NCI-H526 (cell line): ENCODE measurements at places on chromosomes 11 and 22.

- DNase-seq, result no peak
Observed at GRCh38 chr22:25759825-25760231, 17.8 kb downstream of the MYO18B start.

DNA sequence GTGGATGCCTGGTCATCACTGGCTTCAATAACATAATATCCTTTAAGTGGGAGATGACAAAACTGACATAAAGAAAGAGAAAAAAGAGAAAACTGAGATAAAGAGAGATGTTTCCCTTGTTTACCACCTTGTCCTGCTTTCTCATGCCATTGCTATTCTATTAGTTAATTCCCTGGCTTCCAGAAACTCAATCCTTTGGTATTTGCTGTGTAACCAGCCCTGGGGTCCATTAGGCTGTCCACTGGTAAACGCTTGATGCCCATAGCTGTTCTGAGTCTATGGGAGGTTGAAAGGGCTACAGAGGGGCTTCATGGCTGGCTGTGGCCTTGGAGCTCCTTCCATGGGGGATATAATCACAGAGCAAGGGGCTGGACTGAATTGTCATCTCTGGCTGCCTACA lies 243.4 kb upstream of the PLET1 start:
- no peak for DNase-seq

DNA sequence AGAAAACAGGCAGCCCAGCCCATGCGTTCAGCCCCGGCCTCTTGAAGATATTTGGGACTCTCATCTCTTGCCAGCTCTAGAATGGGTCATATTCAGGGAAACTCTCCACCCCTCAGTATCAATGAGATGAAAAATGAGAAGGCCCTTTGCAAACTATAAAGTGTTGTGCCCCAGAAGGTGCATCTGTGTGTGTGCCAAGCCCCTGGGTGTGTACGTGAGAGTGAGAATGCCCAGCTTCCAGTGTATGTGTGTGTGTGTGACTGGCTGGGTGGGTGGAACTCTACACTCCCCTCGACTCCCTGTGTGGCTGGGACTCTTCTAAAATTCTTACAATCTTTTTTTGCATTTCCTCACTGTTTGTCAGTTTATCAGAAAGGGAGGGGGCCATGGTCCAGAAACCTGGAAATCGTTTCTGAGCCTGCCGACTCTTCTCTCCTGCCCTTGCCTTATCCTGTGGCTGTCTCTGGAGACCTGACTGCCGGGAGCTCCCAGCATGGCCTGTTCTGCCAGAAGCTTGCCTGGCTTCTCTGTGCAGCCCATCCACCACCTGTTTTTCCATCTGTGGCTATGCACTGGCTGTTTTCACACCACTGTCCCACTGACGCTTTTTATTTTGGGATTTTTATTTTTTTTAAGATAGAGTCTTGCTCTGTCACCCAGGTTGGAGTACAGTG lies 1.2 kb downstream of the P2RY6 start:
- no peak for DNase-seq

- DNase-seq, result no peak
Observed at GRCh38 chr11:113647108-113647507, 59.0 kb downstream of the TMPRSS5 start.

DNA sequence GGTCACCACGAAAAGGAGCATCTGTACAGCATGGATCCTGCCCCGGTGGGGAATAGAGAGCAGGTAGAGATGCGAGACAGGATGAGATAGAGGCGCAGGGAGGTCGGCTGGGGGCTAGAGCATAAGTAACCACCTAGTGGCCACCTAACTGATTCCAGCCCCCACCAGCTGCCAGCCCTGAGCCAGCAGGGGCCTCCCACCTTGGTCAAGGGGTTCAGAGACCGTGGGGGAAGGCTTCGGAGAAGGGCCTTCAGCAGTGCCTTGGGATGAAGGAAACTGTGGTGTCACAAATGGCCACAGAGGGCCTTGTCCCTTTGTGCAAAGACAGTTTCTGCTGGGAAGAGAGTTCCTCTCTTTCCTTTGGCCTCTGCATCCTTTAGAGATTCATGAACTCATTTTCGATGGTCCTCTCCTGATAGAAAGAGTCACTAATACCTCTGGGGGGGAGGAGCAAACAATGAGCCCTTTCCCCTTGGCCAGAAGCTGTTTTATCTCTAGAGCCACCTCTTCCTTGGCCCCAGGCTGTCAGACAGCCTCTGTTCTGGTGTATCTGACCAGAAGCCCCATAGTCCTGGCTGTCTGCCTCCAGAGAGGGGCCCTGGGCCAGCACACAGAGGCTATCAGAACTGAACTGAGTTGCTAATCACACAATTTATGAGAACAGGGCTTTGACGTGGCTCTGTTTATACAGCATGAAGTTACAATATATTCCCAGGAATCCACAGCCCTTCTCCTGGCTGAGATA lies 146.0 kb downstream of the PARVA start:
- no peak for DNase-seq

DNA sequence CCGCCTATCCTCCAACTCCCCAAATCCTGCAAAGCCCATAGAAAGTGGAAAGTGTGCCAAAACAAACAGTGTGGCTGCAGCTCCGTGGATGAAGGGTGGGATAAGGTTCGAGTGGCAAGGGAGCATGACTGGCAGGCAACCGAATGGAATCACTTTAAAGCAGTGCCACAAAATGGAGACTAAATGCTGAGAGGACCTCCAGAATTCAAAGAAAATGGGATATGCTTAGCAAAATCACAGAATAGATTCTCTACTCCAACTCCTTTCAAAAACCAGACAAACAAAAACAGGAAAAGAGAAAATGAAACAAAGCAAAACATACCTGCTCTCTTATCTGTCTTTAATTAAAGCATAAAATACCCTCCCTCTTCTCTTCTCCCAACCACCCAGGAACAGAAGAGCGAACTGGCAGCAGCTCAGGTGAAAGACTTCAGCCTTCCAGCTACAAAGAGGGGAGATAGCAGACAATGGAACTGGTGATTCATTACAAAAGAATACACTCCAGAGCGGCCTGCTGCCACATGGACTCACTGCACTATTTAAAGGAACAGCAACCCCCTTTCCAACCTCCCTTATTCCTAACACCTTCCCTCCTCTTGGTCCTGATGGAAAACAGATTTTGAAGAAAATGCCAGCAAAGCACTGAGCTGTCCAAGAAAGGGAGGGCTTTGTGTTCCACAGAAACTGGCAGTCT lies 118.5 kb downstream of the APOL5 start:
- DNase-seq, result no peak
